Neural cell (in vitro differentiated cells): ENCODE measurements at places on chromosomes 2 and 18. TPM values are rescaled to one million over a fixed set of nuclear protein-coding genes. Genes with fewer than 3 reads are reported as not detected.

ATP6V1B1 gene
- polyA plus RNA-seq, result 0.12 and 0.42 TPM in 2 replicates

GCKR gene
- polyA plus RNA-seq, result 2.3 and 2.5 TPM in 2 replicates

MRPL30 gene
- 43.1 and 49.0 TPM in 2 replicates for polyA plus RNA-seq

ABCB11 gene
- not detected in 2 replicates for polyA plus RNA-seq

SKOR2 gene
- not detected in 2 replicates for polyA plus RNA-seq

TRIM43 gene
- polyA plus RNA-seq, result not detected in 2 replicates

FOXD4L1 gene
- polyA plus RNA-seq, result 0.82 and 1.6 TPM in 2 replicates

OR6B2 gene
- not detected in 2 replicates for polyA plus RNA-seq

GALNT5 gene
- polyA plus RNA-seq, result not detected in 2 replicates
